Suppressor macrophage treated with lipopolysaccharide for 4 hours (primary cell): ENCODE measurements at places on chromosomes 7 and 10.

DNA sequence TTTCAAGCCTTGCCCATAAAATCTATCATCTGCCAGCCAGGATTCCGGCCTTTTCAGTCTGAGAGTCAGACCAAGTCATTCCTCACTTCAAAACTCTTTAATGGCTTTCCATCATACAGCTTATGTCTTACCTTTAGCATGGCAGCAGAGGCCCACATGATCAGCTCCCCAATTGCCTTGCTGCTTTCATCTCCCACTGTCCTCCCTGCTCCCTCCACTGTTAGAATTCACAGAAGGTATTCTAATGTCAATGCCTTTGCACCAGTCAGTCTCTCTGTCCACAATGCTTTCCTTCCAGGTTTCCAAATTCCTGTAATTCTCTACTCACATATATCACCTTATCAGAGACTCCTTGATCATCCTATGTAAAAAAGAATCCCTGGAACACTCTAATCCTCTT lies 37.2 kb downstream of the SEMA3E start:
- DNase-seq = no peak

- DNase-seq = no peak
These were observed 52.9 kb downstream of the BTAF1 start for GRCh38 chr10:91976317-91977051.

DNA sequence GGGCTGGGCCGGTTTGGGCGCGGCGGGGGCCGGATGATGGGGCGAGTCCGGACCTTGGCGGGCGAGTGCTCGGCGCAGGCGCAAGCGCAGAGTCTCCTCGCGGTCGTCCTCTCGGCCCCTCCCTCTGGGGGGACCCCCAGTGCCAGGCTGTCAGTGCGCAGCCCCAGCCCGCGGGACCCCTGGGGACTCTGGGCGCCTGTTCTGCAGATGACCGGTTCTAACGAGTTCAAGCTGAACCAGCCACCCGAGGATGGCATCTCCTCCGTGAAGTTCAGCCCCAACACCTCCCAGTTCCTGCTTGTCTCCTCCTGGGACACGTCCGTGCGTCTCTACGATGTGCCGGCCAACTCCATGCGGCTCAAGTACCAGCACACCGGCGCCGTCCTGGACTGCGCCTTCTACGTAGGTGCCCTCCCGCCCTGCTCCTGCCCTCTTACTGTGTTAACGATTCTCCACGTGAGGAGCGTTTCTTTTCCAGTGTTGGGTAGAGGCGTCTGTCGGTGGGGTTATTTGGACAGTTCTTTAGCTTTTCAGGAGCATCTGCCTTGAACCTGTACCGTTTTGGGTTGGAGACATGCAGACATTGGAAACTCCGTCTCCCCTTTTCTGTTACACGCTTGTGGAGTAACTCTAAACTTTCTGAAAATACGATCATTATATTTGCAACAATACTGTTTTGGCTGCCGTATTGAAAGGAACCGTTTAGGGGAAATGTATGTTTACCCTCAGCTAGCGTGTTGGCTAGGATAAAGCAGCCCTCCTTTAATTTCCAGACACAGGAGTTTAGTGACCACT lies 706 bp downstream of the BUB3 start:
- DNase-seq = no peak

DNA sequence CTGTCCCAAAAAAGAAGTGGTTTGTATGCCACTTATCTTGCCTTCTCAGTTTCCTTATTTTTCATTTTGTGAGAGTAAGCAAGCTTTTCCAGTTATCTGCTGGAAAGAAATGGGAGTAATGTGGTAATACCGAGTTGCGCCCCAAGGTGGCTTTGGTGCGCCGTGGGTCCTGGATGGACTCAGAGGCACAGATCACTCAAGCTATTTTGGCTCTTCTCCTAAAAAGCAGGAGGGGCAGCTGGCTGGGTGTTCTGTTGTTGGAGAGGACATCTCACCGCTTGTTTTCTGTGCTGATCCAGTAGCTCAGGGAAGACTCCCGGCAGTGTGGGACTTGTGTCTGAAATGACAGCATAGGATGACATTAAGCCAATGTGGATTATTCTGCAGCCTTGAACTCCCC lies 16.4 kb downstream of the PRKRIP1 start:
- DNase-seq = peak; percentile 69

DNA sequence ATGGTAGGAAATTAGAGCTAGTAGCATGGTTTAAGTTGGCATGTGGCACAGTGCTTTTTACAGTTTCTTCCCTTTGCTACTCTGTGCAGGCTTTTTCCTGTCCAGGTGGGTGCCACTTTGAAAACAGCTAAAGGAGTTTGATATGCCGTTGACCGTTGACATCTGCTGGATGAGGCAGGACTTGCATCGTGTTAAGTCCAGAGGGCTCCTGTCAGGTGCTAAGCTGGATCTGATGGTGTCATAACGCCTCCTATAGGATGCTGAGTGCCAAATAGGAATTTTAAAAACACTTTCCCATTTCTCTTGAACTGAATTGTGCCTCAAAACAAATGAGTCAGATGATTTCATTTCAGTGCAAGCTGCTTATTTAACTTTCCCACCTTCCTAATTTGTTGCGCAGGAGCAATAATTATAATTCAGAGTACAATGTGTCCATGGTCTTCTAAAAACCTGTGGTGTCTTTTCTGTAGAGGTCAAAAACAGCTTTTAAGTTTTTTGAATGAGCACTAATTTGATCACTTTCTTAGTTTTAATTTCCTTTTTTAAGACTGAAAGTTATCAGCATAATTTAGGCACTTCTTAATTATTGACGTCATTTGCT lies 178.3 kb downstream of the CDCA7L start:
- DNase-seq = peak; percentile 23

GRCh38 chr10:45427970-45428366 lies 54.0 kb downstream of the ALOX5 start:
- DNase-seq = no peak

DNA sequence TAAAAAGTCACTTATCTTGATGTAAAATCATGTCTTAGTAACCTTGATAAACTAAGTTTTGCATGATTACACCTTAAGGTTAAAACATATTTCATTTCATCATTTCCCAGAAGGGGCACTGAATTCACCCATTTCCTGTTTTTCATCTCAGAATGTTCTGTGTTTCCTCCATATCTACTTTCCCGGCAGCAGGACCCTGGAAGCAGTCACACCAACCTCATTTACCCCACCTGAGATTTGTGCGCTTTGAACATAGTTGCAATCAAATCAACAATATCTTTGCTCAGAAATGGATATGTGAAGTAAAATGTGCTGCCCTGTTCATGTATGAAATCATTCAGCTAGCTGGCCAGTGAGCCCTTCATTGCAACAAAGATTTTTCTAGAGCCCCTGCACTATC lies 46.8 kb downstream of the IKZF1 start:
- peak; percentile 40 for DNase-seq

DNA sequence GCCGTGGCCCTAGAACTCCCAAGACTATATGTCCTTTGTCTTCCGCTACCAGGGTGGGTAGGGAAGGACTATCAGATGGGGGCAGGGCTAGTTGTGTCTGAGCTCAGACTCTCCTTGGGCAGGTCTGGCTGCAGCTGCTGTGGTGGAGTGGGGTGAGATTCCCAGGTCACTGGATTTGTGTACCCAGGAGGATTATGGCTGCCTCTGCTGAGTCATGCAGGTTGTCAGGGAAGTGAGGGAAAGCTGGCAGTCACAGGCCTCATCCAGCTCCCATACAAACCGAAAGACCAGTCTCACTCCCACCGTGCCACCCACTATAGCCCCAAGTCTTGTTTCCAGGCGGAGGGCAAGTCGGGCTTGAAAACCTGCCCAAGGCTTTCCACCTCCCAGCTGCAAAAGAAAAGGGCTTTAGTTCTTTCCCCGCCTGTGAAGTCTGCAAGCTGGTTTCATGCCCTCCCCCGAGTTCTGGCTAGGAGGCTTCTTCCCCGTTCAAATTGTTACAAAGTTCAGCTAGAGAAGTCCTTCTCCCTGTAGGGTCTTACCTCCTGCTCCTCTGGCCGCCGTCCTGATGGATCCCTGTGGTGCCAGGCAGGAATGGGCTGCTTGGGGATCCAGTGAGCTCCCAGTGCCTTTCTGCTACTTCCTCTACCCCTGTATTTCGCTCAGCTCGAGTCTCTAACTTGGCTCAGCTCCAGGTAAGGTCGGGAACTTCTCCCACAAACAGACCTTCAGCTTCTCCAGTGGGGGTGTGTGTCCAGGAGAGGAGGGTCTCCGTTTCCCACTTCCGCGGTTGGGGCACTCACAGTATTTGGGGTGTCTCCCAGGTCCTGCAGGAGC lies 106.8 kb upstream of the FGL2 start:
- no peak for DNase-seq

GRCh38 chr7:2115760-2116447 lies 116.8 kb downstream of the MAD1L1 start:
- peak; percentile 12 for DNase-seq

GRCh38 chr10:62045765-62046521 lies 144.4 kb downstream of the ARID5B start:
- DNase-seq = peak; percentile 74

DNA sequence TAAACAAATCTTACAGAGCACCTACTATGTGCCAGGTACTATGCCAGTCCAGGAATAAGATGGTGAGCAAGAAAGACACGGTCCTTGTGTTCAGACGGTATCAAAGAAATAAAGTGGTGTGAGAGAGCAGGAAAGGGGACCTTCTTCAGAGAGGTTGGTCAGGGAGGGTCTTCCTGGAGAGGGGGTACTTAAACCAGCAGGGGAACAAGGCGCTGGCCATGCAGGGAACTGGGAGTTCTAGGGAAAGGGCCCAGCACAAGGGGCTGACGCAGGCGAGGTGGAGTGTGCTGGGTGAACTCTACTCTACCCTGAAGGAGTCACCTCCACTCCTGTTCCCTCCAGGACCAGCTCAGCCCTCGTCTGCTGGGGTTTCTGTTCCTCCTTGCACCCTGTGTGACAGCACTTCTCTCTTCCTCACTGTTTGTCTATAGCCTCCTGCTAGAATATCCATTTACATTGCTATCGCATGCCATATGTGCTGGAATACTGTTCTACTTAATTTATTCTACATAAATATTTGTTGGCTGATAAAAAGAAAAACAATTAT lies 73.5 kb downstream of the AOAH start:
- peak; percentile 51 for DNase-seq

GRCh38 chr10:33643042-33643441 lies 308.6 kb upstream of the NRP1 start:
- DNase-seq = no peak

DNA sequence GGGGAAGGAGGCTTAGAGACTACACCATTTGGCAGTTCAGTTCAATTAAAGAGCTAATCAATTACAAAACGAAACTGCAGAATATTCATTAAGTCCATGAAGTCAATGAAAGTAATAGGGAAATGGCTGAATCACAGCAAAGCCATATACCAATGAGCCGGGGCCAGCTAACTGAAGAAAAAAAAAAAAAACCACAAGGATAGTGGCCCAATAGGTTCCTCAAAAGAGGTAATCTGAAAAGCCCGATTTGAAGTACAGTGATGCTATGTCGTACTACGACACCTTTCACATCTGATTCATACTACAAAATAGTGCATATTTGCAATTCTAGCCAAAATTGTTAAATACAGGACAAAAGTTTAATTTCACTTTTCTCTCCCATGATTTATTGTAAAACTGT lies 2.5 kb downstream of the ARHGAP12 start:
- DNase-seq = peak; percentile 41

DNA sequence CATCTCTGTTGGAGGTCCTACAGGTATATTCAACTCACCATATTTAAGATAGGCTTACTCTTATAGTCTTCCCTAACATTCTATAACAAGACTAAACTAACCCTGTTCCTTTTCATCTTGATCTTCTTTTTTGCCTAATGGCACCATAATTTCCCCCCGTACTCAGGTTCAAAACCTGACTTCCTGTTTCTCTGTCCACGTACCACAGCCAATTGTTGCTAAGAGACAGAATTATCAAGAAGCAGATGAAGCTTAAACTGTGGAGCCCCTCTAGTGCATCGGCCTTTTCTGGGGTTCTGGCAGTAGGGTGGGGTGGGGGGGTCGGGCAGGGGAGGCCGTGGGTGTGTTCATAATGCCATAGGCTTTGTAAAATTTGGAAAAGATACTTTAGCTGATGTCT lies 109.2 kb downstream of the EVX1 start:
- DNase-seq = no peak

- peak; percentile 76 for DNase-seq
These were observed 41.5 kb upstream of the NMT2 start for GRCh38 chr10:15209827-15210509.

- no peak for DNase-seq
These were observed 610.6 kb downstream of the ZWINT start for GRCh38 chr10:55750458-55750857.

- no peak for DNase-seq
These were observed 215.8 kb downstream of the ZMYND11 start for GRCh38 chr10:350981-351501.

- DNase-seq = peak; percentile 92
These were observed at the start of gene ARF5 for GRCh38 chr7:127588019-127588696. Gene ARF5, plus strand, starts transcription at chr7:127588411. Its CDS starts 88 bp downstream, at chr7:127588499.

- no peak for DNase-seq
These were observed 700 bp downstream of the NIPSNAP2 start for GRCh38 chr7:55965100-55965470.

DNA sequence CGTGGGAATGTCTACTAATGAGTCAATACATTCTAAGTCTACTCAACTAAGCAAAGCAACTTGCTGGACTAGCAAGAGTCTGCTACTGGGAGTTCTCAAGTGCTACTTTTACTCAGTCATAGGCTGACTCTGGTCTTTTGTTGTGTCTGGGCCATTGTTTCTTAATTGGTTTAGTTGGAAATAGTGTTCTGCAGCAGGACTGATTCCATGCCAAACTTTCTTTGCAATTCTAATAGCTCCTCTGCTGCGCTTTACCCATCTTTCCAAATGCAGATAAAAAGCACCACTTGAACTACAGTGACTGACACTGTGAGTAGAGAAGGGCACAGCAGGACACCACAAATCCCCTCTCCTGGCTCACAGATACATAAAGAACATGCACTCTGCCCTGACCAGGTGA lies 125.7 kb downstream of the CD36 start:
- DNase-seq = no peak
